ENCODE measurements at places on chromosomes 5 and 9.

DNA sequence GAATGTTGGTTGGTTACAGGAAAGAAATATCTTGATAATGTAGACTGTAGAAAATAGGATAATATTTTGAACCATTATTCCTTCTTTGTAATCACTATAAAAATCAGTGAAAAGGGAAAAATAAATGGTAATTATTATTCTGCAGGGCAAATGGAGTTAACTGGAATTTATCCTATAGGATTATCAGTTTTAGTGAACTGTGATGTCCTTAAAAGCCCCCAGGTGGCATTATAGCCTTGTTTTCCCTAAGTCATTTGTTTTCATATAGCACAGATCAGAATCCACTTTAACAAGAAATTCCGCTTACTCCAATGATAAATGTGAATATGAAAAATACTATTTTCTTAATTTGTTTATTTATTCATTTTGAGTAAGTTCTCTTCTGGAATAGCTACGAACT is 26.2 kb upstream of the WDR41 start:
- H3K4me1 ChIP-seq = no peaks in the 10 kb centered on the region
- no peaks in the 10 kb centered on the region for H3K36me3 ChIP-seq
- peaks cover 17% of the 10 kb centered on the region for H3K27me3 ChIP-seq
- no peak overlapping the region for H3K4me3 ChIP-seq
- DNase-seq = no peak
- H3K27ac ChIP-seq = no peak overlapping the region

- peaks cover 7% of the 10 kb centered on the region for H3K27me3 ChIP-seq
- no peak overlapping the region for H3K27ac ChIP-seq
- H3K4me1 ChIP-seq = no peaks in the 10 kb centered on the region
- DNase-seq = no peak
These were observed 51.5 kb downstream of the ZFAND5 start for GRCh38 chr9:72313507-72313906.

DNA sequence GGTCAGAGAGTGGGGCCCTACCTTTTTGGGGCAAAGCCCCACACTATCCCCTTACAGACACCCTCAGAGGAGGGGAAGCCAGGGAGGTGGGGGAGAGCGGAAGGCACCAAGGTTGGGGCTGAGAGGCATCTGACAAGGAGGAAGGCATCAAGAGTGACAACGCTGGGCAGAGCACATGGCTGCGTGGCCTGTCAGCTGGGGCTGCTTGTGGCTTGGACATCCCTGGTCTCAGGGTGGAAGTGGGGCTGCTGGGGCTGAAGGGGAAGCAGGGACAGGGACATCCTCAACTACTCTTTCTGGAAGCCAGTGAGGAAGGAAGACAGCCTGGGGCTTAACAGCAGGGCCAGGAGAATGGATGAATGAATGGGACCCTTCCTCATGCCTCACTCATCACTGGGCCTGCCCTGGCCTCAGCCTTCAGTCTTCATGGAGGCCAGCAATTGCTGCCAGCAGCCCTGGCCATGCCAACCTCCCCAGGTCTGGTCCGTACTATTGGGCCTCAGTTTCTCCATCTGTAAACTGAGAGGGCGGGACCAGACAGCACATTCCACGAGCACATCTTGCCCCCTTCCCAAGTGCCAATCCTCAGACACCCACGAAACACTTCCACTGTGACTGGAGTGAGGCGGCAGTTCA is 993 bp upstream of the RALGDS start:
- H3K27ac ChIP-seq = peak overlapping the region; percentile 91
- peak overlapping the region; percentile 60 for H3K4me3 ChIP-seq
- H3K27me3 ChIP-seq = no peaks in the 10 kb centered on the region
- DNase-seq = no peak
- H3K4me1 ChIP-seq = peaks cover 79% of the 10 kb centered on the region

GRCh38 chr5:44028226-44028625 is 361.0 kb downstream of the FGF10 start:
- H3K36me3 ChIP-seq = no peaks in the 10 kb centered on the region
- H3K4me3 ChIP-seq = no peak overlapping the region
- DNase-seq = no peak
- no peaks in the 10 kb centered on the region for H3K4me1 ChIP-seq
- no peak overlapping the region for H3K27ac ChIP-seq

DNA sequence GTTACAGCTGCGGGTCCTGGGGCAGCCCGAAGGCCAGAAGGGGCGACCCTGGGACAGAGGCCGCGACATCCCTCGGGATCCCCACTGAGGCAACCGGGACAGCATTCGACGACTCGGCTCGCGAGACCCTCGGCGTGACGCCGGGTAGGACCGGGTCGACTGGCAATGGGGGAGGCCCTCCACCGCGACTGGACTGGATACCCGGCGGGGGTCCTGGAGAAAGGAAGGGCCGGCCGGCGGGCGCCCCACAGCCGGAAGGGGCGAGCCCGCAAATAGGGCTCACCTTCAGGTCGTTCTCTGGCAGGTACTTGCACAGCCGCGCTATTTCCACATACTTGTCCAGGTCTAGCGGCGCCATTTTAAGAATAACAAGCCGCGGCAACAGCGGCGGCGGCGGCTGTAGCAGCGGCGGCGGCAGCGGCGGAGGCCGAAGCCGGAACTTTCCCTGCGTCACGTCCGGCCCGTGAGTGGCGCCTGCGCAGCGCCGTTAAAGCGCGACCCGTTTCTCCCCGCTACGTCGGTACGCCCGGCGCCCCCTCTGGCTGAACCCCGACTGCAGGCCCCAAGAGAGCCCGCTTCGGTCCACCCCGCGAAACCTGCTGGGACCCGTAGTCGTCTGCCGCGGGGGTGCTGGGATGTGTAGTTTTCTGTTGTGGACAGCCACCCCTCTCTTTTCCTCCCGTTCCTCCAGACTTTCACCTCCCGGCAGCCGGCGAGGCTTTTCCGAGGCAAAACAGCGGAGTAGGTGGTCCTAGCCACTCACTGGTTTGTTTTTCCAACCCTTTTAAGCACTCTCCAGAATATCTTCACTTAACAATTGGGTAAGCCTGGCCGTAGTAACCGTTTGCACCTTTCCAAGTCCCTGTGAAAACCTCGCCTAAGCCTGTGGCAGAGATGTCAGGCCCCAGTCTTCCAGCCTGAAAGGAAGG is at the start of gene PPP6C:
PPP6C (minus strand) TSS at position 443 of the 929 bp plus-strand sequence; CDS start at position 358, 85 bp downstream.
- peak; percentile 99 for DNase-seq
- H3K36me3 ChIP-seq = peaks cover 11% of the 10 kb centered on the region
- H3K4me3 ChIP-seq = peak within 1 kb of the TSS; percentile 95
- peaks cover 60% of the 10 kb centered on the region for H3K4me1 ChIP-seq
- no peaks in the 10 kb centered on the region for H3K27me3 ChIP-seq

- H3K27ac ChIP-seq = peak overlapping the region; percentile 21
- peak overlapping the region; percentile 11 for H3K4me3 ChIP-seq
- H3K27me3 ChIP-seq = no peaks in the 10 kb centered on the region
- H3K36me3 ChIP-seq = peaks cover 62% of the 10 kb centered on the region
These were observed 3.2 kb downstream of the TNFAIP8 start for GRCh38 chr5:119358901-119359603.

GRCh38 chr5:136222580-136223235 is 29.7 kb upstream of the SMIM32 start:
- H3K27ac ChIP-seq = no peak overlapping the region
- H3K27me3 ChIP-seq = no peaks in the 10 kb centered on the region
- H3K4me3 ChIP-seq = no peak overlapping the region
- H3K36me3 ChIP-seq = no peaks in the 10 kb centered on the region

GRCh38 chr9:89364666-89365531 is 46.6 kb downstream of the SECISBP2 start:
- peaks cover 2% of the 10 kb centered on the region for H3K4me1 ChIP-seq
- peak; percentile 19 for DNase-seq
- H3K27me3 ChIP-seq = no peaks in the 10 kb centered on the region
- H3K36me3 ChIP-seq = peaks cover 25% of the 10 kb centered on the region
- H3K4me3 ChIP-seq = no peak overlapping the region

DNA sequence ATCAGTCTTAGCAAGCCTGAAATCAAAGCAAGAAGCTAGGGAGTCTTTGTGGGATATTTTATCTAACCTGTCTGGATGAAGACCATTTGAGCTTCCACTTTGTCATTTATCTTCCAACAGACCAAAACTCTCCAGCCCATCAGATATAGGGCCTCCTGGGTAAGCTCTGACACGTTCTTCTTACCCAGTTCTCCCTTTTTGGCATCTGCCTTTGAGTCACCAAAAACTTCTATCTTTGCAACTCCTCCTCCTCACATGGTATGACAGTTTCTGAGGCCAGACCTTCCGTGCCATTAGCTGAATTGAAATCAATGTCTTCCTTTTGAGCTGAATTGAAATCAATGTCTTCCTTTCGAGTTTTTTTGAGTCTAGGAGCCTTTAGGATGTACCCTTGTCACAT is 156.6 kb upstream of the SPRY4 start:
- H3K4me1 ChIP-seq = no peaks in the 10 kb centered on the region
- no peaks in the 10 kb centered on the region for H3K36me3 ChIP-seq
- no peak overlapping the region for H3K27ac ChIP-seq
- peaks cover 43% of the 10 kb centered on the region for H3K27me3 ChIP-seq
- DNase-seq = no peak

DNA sequence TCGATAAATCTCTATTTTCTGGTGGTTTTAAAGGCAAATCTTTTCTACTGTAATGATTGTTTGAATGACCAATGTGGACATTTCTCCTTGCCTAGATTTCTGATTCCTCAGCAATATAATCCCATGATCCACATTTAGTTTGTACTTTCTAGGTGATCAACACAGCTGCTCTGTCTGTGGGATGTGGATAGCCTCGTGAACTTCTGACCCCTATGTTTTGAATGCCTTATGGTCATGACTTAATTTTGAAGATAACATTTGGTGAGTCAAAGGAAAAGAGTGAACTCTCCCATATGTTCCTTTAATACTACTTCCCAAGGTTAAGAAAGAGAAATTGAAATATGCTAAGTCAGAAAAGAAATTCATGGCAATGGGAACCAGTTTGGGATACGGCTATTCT is 147.5 kb downstream of the CAVIN4 start:
- no peak for DNase-seq
- no peaks in the 10 kb centered on the region for H3K36me3 ChIP-seq
- no peak overlapping the region for H3K27ac ChIP-seq
- H3K27me3 ChIP-seq = no peaks in the 10 kb centered on the region
- H3K4me1 ChIP-seq = no peaks in the 10 kb centered on the region

- peak within 1 kb of the TSS; percentile 99 for H3K27ac ChIP-seq
- H3K27me3 ChIP-seq = peaks cover 1% of the 10 kb centered on the region
- peak within 1 kb of the TSS; percentile 89 for H3K4me3 ChIP-seq
These were observed at the start of gene RIOK2 for GRCh38 chr5:97183100-97183929. RIOK2 (minus strand) TSS chr5:97183247; CDS start chr5:97183191, 56 bp downstream.

- H3K4me3 ChIP-seq = no peak overlapping the region
- no peaks in the 10 kb centered on the region for H3K4me1 ChIP-seq
- H3K27ac ChIP-seq = no peak overlapping the region
- DNase-seq = no peak
These were observed 510.1 kb upstream of the ADAMTS16 start for GRCh38 chr5:4630031-4630430.

DNA sequence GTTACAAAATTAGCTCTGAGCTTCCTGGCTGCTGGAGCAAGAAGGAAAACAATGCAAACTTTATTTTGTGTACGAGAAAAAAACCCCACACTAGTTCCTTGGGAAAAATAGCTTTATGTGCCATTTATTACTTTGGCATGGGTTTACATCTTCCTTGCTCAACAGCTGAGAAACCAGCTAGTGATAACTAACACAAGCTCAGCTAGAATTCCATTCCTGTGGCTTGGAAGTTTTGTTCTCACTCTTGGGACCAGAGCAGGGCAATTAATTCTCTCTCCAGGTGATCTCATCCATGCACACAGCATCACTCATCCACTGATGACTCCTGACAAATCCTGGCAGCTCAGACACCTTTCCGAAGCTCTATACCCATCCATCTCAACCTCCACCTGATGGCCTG is 104.1 kb downstream of the CRB2 start:
- no peaks in the 10 kb centered on the region for H3K4me1 ChIP-seq
- no peaks in the 10 kb centered on the region for H3K27me3 ChIP-seq
- H3K36me3 ChIP-seq = no peaks in the 10 kb centered on the region
- DNase-seq = no peak

DNA sequence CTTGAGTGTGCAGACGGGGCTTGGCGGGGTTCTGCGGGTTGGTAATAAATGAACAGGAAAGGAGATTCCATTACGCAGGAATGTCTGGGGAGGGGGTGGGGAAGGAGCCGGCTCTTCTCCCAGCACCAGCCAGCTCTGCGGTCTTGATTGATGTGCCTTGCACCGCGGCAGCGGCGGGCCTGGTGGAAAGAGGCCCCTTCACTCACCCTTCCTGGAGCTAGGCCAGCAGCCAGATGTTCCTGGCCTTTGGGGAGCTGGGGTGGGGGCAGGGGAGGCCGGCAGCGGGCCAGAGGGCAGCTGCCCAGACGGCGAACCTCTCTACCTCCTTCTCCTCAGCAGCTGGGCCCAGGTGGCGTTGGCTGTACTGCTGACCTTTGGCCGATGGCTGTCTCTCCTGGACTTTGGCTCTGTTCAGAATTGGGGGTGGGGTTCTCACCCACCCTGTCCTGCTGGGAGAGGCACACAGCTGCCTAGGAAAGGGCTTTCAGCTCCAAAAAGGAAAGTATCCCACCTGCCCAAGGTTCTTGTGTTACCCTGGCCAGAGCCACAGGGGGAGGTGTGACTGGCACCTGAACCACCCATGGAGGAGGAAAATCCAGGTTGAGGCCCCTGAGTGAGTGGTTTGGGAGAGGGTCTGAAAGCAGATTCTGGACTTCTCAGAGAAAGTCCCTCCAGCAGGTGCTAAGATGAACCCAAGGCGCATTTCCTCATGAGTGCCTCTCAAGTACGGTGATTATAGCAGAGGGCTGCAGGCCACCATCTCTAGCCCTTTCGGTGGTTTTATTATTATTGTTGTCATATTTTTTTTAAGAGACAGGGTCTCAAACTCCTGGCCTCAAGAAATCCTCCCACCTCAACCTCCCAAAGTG is 58.0 kb upstream of the SYNPO start:
- DNase-seq = no peak
- H3K36me3 ChIP-seq = no peaks in the 10 kb centered on the region
- H3K4me3 ChIP-seq = no peak overlapping the region

GRCh38 chr9:102796244-102796643 is 198.9 kb upstream of the CYLC2 start:
- DNase-seq = no peak
- no peak overlapping the region for H3K4me3 ChIP-seq
- no peaks in the 10 kb centered on the region for H3K4me1 ChIP-seq
- H3K36me3 ChIP-seq = no peaks in the 10 kb centered on the region

DNA sequence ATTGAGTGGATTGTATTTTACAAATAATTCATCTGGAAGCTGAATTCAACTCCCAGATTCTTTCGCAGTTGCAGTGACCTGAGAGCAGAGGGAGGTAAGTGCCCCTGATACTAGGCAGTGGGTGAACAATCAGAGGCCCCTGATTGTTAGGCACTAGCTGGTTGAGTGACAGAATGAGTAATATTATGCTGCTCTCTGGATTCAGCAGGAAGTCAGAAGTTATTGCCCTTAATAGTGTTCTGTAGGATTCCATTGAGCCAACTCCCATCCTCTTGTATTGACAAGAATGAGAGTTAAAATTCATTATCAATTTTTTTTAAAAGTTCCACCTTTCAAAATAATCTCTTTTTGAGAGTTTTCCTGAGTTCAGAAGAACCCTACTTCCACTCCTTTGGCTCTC is 301.2 kb downstream of the DTWD2 start:
- no peaks in the 10 kb centered on the region for H3K36me3 ChIP-seq
- no peak for DNase-seq
- no peak overlapping the region for H3K27ac ChIP-seq
- no peak overlapping the region for H3K4me3 ChIP-seq
- H3K27me3 ChIP-seq = no peaks in the 10 kb centered on the region

Data from activated naive CD4-positive, alpha-beta T cell treated with anti-CD3 and anti-CD28 coated beads, Interleukin-2, amount 10 ng/mL, durations not matched to agents 7 days and 5 days (primary cell).